ENCODE measurements at places on chromosomes 6 and 20.
A peak's percentile ranks its signal among the peaks of the same experiment; 100 is the strongest.

DNA sequence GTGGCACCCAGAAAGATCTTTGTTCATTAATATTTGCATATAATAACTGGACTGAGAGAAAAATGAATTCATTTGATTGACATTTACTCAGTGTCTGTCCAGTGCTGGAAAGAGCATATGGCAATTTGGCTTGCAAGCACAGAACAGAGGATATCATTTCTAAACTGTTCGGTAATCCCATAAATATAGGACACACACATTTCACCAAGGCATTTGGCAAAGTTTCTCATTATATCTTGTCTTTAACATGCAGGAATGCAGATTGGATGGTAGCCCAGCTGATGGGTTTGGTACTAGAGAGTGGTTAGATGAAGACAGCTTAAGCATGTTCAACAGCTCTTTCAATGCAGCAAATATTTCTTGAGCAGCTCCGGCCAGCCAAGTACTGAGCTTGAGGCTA, 259.2 kb downstream of the PRKN start:
- DNase-seq = no peak

DNA sequence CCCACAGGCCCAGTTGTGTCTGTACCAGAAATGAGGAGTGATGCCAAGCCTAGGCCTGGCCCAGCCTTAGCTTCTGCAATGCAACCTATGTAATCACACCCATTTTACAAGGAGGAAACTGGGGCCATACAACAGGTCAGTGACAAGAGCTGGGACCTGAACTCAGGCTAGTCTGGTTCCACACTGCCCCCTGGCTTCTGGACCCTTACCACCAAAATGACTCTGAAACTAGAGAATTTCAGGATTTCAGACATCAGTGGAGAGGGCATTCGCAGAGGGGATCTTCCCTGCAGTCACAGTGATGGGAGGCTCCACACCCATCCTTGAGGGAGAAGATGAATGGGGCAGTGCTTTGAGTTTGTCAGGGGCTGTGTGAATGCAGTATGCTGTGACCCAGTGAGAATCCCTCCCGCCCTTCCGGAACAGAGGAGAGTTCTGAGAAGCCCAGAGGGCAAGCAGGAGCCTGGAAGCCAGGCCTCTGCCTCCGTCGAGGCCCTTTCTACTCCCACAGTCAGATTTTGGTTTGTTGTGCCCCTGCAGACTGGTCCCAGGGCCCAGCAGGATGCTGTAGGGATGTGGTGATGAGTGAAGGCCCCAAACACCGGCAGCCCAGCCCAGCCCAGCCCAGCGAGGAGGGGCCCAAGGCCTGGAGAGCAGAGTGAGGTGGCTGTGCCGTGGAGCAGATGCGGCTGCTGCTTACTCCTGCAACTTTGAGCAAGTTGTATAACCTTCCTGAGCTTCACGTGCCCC, 48.1 kb upstream of the MYL9 start:
- DNase-seq = peak; percentile 24

DNA sequence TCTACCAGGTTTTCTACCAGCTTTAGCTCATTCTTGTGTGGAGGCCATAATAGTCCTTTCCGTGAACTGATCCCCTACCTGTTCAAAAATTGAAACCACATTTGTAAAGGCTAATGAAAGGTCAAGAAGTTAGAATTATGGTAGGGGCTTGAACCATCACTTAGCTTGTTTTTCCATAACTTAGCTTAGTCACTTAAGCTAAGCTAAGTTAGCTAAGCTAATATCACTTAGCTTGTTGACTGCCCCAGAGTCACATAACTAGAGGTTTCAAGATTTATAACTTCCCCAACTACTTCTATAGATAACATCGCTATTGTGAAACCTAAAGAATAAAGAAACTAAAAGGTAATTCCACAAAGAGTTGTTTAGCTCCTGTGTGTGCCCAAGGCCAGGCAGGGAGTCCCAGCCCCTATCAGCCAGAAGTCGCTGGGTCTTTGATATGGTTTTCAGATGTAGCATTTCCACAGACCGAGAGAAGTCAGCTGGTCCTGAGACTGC, 131.8 kb downstream of the VEGFA start:
- DNase-seq = no peak

DNA sequence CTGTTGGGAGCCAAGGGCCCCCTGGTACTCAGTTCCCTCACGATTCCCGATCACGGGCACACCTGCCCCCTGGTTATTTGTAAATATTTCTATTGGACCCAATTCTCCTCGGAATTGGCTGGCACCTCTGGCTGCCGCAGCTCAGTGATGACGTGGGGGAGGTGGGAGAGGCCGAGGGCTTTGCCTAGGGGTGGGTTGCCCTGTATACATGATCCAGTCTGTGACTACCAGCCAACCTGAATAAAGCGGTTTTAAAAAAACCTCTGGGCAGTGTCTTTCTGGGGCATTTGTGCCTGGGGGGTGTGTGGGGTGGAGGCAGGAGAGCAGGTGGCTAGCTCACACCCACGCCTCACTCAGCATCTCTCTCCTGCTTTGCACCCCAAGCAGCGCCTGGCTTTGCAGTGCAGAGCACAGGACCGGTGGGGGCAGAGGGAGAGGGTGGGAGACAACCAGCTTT, 42.2 kb downstream of the VSTM2L start:
- no peak for DNase-seq

DNA sequence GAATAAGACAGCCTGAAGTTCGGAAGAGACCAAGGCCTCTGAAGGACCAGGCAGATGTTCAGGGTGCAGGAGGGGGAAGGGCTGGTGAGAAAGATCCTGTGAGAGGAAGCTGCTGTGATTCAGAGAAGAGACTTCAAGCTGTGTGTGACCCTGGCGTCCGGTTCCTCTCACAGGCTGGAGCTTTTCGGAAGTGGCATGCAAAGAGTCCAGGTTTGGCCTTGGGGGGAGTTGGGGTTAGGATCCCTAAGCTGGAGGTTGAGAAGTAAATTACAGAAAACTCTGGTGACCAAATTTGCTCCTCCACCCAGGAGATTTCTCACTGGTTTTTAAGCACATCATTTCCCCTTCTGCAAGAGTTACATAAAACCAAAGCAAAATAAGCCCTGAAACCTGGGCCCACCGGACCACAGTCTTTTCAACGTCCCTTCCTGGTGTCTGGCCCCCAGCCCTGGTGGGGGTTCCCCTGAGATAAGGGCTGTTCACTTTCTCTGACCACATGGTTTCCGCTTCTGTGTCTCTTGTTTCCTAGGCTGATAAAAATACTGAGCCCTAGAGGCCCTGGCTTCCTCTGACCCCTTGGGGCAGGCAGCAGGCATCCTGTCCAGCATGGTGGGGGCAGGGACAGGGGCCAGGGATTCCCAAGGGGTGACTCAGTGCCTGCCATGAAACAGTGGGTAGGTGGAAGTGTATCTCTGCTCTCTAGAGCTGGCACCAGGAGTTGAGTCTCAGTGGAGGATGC, 12.0 kb upstream of the LTA start:
- DNase-seq = peak; percentile 94

- DNase-seq = no peak
Observed at GRCh38 chr6:92362404-92362803, 1057.0 kb downstream of the EPHA7 start.

DNA sequence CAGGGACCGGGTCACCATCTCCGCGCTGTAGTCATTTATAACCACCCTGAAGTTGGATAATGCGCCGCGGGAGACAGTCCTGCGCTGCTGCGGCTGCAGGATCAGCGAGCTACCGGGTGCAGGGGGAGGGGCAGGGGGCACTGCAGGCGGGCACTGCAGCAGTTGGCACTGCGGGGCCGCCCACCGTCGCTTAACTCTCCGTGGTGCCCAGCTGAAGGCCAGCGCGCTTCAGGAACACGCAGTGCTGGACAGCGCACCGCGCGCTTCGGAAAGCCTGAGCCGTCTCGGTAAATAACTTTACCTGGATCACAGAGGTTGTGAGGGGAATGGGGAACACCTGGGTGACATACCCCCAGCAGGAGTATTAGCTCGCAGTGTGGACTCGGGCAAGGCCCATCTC, 12.4 kb upstream of the LRFN2 start:
- DNase-seq = no peak

DNA sequence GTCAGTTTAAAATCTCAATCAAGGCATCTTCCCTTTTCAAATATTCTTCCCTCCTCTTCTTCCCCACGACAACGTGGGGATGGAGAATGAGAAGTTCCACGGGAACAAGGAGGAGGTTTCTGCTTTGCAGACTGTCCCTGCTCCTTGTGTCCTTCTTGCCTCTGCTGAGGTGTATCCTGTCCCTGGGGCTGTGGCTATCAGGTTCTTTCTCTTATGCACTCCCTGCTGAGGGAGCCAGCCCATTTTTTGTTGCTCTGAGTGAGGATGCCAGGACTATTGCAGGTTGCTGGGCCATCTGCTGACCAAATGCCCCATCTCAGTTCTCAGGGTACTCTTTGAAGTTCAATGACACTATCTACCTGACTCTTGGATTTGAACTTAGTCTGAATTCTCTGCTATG, 533.6 kb downstream of the RNF144B start:
- no peak for DNase-seq

DNA sequence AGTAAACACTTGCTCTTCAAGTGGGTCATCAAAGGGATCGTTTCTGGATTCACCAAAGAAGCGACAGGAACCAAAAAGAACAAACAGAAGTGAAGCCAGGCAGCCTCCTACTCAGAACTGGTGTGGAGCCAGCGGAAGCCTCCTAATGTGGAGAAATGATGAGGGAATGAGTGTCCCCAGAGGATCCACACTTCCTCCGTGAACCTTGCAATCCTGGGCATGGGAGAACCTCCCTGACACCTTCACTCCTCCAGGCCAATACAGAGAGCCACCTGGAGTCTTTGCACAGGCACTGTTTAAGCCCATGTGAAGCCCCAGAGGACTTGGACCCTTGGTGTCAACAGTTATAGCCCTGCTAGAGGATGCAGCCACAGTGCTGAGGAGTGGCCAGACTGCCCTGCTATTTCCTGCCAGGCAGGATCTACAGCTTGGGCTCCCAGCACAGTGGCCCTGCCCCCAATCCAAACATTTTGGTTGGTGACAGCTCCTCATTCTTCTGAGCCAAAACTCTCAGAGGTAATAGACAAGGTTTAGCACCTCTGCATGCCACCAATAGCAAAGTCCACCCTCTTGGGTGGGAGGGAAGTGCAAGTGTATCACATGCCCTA, 23.2 kb upstream of the SERINC1 start:
- DNase-seq = no peak

GRCh38 chr6:39853604-39854003, 61.4 kb downstream of the DAAM2 start:
- no peak for DNase-seq

- DNase-seq = no peak
Observed at GRCh38 chr6:21201637-21202350, 391.8 kb upstream of the SOX4 start.

GRCh38 chr20:37903317-37904007, 535 bp downstream of the VSTM2L start:
- DNase-seq = no peak

- no peak for DNase-seq
Observed at GRCh38 chr6:21836772-21837425, 243.3 kb downstream of the SOX4 start.

GRCh38 chr6:15876406-15876805, 213.6 kb upstream of the DTNBP1 start:
- peak; percentile 97 for DNase-seq

- no peak for DNase-seq
Observed at GRCh38 chr20:48153523-48153922, 368.2 kb upstream of the SULF2 start.

DNA sequence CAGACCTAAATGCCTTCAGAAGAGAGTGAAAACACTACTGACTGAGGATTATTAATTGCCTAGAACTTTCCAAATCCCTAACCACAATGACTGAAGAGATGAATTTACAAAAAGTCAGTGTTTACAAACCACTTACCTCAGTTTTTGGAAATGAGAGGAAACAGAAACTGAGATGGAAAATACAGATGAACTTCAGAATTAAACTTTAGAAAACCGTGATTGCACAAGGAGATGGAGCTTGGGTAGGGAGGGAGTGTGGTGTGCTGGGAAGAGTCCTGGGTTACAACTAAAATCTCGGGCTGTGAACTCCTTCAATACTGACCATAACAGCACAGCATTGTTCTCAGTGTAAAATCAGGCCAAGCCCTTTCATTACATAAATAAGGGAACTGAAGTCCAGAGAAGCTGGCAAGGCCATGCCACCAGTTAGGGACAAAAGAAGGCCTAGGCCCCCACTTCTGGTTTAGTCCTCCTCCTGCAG, 4.0 kb downstream of the ELMO2 start:
- peak; percentile 64 for DNase-seq

- DNase-seq = no peak
Observed at GRCh38 chr6:12001004-12001705, 11.0 kb upstream of the HIVEP1 start.

- no peak for DNase-seq
Observed at GRCh38 chr6:157449610-157450009, 68.6 kb downstream of the ZDHHC14 start.

DNA sequence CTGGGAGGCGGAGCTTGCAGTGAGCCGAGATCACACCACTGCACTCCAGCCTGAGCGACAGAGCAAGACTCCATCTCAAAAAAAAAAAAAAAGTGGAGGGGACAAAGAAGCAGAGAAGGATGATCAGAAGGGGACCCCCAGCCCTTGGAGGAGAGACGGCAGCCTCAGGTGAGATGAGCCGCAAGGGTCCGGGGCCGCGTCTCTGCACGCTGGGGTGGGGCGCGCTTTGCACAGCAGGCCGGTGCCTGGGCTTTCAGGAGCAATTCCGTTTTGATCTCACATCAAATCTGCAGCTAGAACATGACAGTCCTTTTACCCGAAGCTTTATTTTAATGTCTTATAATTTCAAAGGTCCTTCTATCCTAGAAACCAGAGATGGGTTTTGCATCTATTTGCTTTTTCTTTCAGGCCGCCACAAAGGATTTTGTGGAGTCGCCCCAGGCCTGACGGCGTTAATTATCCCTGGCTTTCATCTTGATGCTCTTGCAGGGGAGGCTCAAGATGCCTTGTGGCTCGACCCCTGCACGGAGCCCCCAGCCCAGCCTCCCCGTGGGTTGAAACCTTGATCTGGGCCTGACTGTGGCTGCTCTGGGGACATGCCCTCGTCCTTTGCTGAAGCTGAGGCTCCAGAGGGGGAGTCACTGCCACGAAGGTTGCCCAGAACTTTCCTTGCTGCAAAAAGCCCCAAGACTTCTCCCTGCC, 17.3 kb downstream of the HRH3 start:
- no peak for DNase-seq

- no peak for DNase-seq
Observed at GRCh38 chr6:63615590-63615989, 20.0 kb upstream of the PHF3 start.

- no peak for DNase-seq
Observed at GRCh38 chr6:3320238-3320811, 61.6 kb downstream of the PSMG4 start.

DNA sequence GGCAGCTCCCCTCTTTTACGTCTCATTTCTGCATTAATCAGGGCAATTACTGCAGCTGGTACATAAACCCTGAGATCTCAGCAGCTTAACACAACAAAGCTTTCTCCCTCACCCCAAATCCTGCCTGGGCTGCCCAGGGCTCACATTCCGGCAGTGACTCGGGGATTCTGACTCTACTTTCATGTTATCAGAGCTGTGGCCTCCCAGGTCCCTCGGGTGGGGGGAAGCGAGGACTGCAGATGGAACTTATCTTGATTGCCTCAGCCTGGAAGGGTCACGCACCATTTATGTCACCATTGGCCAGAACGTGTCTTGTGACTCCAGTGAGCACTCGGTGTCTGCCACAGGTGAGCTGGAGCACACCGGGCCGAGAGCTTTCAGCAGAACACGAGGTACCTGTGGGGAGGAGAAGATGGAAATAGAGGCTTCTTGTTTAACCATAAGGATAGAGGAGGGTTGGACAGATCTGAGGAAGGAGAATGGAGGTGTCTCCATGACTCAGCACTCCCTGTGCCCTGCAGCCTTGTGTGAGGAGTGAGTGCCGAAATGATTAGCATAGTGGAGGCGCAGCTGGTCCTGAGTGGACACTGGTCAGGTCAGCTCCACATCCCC, 88.5 kb upstream of the EXOC2 start:
- no peak for DNase-seq

Measured in suppressor macrophage treated with lipopolysaccharide for 1 hour (primary cell).